ENCODE measurements at places on chromosomes 5 and 9.

- no peak for DNase-seq
Observed at GRCh38 chr9:17472126-17472525, 106.7 kb upstream of the SH3GL2 start.

- DNase-seq, result no peak
Observed at GRCh38 chr5:89216606-89217005, 333.6 kb upstream of the MEF2C start.

DNA sequence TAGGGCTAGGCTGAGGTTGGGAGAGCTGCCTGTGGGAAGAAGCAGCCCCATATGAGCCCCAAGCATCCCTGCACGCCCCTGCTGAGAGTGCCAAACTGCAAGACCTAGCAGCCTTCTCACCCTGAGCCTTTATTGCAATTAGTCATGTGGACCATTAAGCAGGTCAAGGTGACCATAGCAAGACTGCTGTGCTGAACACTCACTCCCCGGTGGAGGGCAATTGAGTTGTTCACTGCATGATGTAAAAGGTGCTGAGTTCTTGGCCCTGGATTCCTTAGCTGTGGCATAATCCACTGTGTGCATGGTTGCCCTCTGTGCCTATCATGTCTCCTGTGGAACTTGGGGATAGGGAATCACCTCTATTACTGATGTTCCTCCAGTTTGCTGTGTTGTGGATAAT is 131.1 kb downstream of the FOXD1 start:
- DNase-seq, result no peak

DNA sequence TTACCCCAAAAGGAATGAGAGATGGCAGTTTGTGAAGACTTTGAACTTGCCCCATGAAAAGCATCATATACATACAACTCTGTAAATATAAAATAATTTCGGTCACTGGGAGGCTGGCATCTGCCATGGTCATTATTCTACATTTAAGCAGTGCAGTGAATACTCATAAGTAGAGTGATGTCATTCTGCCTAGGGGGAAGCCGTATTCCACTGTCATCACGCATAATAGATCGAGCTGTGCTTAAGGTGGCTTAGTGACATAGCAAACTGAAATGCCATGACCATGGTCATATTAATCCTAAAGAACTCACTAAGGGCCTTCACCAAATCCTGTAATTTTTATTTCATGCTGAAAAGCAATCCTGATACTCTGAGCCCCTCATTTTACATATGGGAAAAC is 42.4 kb upstream of the NR4A3 start:
- DNase-seq, result no peak

DNA sequence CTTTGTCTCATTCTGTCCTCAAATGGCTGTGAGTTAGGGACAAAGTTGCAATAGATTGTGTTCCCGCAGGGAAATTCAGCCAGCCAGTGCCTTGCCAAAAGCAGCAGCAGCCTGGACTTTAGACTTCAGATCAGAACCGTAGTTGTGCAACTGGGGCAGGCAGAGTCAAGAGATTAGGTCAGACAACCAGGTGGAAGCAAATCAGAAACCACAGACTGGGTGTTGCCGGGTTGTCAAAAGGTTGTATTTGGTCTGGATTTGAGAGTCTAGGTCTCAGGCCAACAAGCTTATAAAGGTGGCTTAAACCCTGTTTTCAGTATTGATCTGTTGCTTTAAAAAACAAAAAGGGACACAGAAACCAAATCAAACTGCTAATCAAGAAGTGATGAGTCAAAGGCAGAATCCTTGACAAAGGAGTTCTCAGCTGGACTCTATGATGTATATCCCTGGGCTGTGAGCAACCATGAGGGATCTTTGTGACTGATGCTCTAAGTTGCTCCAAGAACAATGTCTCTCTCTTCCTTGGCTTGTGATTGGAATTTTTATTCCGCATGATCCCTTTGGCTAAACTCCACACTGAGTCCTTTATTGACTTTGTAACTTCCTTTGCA is 20.9 kb downstream of the RFK start:
- no peak for DNase-seq

DNA sequence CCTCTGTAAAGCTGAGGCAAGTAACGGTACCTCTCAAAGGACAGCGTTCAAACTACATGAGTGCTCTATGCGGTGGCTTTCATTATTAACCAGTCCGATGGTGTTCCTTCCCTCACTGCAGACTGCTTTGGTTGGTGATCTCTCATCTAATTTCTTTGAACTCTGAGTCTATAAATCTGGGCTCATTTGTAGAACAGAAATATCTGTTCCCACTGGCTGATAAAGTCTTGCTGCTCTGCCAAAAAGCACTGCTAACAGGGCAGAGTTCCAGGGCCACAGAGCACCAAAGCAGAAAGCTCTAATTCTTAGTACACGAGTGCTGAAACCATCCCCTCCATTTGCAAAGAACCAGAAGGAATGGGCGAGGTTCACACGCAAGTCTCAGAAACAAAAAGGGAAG is 81.9 kb downstream of the MED27 start:
- no peak for DNase-seq

GRCh38 chr5:5558638-5559527 is 136.4 kb downstream of the ICE1 start:
- DNase-seq, result no peak

GRCh38 chr9:113879318-113879717 is 3.2 kb downstream of the ZNF618 start:
- no peak for DNase-seq

DNA sequence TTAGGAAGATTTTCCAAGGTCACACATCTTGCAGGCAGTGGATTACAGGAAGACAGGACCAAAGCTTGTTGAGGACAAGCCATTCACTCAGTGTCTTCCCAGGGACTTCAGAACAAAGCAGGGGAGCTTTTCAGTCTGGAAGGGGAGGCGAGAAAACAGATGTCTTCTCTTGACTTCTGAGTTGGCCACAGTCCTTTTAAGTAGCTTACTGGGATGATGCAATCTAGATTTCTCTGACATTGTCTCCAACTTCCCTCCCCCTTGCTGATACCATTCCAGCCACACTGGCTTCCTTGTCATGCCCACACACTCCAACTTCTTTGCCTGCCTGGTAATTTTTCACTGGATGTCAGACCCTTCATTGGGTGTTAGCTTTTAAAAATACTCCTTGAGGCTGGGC is 174.2 kb upstream of the TBC1D2 start:
- DNase-seq, result no peak

DNA sequence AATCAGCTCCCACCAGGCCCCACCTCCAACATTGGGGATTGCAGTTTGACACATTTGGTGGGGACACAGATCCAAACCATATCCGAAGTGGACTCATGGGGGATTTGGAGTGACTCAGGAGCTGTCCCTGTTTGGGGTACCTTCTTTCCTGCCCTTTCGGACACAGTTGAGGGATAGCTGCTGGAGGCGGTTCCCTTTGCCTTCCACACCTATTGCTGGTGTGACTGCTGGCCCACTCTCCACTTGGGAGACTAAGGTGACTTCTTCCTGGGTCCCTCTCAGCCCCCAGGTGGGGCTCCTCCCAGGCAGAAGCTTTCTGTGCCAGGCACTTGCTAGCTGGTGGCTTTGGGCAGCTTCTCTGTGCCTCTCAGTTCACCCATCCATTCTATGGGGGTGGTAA is 26.6 kb downstream of the LAMC3 start:
- DNase-seq, result no peak

- no peak for DNase-seq
Observed at GRCh38 chr9:109708451-109708945, 71.5 kb upstream of the PALM2AKAP2 start.

DNA sequence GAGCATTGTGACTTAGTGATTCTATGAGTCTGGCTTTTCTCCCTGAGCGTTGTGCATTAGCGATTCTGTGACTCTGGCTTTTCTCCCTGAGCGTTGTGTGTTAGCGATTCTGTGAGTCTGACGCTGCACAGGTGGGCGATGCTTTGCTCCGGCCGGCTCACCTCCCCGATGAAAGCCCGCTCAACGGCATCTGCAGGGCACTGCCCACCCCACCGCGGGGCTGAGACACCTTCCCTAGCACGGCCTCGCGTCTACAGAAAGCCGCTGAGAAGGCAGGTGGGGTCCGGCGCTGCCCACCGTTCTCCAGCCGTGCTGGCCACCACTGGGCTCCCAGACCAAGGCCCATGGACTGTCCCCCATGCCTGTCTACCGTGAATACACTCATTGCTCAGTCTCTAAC is 12.8 kb upstream of the SLC9A3 start:
- DNase-seq, result no peak

- no peak for DNase-seq
Observed at GRCh38 chr5:66646570-66646969, 50.4 kb downstream of the MAST4 start.

- DNase-seq, result no peak
Observed at GRCh38 chr9:137085920-137086530, 760 bp upstream of the MAN1B1 start.

DNA sequence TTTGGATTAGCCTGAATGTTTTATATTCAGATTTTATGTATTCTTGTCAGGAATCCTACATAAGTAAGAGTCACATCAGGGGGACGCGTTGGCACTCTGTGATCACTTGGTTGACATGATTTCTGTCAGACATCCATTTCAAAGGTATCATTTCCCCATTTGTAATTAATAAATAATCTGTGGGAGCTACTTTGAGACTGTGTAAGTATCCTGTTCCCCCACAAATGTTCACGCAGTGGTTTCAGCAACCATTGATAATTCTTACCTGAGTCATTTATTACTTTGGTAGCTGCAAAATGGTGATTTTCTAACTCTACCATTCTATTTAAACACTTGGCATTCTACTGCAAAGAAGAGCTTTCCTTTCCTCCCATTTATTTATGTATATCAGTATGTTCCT is 56.9 kb upstream of the TBC1D2 start:
- no peak for DNase-seq

DNA sequence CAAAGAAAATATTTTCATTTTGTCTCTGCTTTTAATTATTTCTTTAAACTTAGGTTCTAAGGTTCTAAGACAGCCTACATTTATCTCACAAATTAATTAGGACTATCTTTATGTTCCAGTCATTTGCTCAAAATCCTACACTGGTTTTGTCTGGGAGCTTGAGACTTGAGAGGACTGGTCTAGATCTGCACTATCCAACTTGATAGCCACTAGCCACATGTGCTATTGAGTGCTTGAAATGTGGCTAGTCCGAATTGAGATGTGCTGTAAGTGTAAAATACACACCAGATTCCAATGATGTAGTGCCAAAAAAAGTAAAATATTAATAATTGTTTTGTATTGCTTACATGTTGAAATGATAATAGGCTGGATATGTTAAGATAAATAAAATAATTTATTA is 7.2 kb downstream of the CDC37L1 start:
- DNase-seq, result no peak

DNA sequence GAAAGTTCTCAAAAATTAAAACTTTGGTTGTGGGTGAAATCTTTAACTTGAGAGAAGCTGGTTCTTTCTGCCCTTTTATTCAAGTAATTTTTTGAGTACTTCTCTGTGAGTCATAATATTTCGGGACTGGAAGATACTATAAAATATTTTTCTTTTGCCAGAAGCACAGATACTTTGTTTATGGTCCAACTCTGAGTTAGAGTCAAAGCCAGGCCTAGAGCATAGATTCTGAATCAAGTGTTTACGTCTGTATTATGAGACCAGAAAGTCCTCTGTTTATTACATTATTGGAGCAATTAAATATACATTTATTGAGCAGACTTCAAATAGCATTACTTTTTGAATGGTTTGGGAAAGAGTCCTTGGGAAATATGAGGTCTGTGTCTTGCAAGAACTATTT is 187.9 kb downstream of the FER start:
- no peak for DNase-seq

DNA sequence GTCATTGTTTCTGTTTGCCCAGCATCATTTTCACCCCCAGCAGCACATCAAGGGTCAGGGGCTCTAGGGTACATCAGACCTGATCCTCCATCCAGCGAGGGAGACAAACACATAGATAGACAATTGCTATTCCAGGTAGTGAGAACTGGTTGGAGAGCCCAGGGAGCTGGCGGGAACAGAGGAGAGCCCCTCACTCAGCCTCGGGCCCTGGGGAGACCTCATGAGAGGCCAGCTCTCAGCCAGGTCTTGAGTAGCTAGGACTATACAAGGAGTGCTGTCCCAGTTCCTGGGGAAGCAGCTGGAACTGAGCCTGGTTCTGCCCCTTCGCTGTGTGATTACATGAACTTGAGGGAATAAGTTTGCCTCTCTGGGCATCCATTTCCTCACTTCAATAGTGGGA is 80.3 kb downstream of the HRH2 start:
- peak; percentile 28 for DNase-seq

GRCh38 chr5:96930589-96930988 is 5.3 kb upstream of the LNPEP start:
- DNase-seq, result no peak

DNA sequence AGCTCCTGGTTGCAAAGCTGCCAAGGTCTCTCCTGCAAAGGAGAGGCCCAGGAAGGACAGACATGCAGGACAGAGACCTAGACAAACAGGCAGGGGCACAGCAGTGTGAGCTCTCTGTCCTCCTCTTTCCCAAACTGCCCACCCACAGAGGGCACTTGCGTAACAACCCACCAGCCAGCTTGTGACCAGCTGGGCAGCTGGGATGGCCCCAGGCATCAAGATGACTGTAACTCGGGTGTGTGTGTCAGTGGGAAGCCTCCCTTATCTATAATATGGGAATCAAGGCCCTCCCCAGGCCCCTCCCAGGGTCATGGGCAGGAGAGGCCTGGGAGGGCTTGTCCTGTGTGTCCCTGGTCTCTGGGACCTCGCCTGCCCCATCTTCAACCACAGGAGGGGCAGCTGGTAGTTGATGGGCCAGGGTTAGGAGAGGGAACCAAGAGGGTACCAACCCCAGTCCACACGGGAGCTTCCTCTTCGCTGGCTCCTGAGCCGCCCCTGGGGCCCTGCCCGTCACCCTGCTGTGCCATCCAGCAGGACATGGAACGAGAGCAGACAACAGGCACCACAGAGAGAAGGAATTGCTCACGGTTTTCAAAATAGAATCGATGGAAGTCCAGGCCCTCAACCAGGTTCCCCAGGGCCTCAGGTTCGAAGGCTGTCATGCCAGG is 37.9 kb downstream of the SLC6A7 start:
- DNase-seq, result no peak

GRCh38 chr5:73183481-73183891 is 10.5 kb downstream of the TMEM174 start:
- no peak for DNase-seq

GRCh38 chr5:78760366-78760765 is 111.8 kb upstream of the LHFPL2 start:
- no peak for DNase-seq

GRCh38 chr5:26942481-26942880 is 95.9 kb downstream of the CDH9 start:
- DNase-seq, result no peak
